NCI-H2081 (cell line): ENCODE measurements at places on chromosomes 3 and 15.

- DNase-seq: no peak
These were observed 183.8 kb downstream of the CADM2 start for GRCh38 chr3:85142626-85143025.

DNA sequence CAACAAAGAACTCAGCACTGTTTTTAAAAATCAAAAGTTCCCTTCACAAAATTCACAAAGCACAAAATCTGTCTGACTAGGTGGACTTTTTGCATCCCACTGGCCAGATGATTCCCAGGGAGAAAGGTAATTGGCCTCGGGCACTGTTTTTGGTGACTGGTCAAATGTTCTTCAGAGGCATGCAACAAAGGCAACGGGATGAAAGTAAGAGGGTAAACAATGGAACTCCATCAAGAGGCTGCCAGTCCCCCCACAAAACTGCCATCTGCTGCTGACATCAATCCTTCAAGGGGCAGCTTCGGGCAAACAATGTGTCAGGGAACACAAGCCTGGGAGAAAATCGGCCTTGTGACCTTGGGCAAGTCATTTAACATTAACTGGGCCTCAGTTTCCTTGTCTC is 3.3 kb downstream of the SRGAP3 start:
- no peak for DNase-seq

DNA sequence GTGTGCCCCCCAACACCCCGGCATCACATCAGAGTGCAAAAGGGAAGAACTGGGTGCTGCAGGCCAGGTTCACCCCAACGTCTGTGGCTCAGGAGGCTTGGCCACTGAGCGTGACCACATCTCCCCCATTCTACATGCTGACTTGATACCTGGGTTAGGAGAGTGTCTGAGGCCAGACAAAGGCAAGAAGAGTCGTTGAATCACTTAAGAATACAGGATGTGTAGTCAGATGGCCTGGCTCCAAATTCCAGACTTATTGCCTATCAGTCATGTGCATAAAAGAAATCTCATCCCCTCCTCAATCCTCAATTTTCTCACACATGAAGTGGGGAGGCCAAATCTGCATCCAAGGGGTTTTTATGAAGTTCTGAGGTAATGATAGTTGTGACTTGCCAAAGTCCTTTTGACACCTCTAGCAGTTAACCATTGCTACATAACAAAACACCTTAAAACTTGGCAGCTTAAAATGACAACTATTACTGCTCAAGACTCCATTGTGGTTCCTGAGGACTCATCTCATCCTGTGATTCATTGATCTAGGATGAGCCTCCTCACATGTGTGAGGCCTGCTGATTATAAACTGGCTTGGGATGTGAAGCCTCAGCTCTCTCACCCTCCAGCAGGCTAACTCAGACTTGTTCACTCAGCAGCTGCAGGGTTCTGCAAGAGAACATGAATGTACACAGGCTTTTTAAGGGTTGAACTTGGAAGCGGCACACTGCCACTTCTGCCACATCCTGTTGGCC is 138.8 kb upstream of the TLE3 start:
- DNase-seq: no peak

DNA sequence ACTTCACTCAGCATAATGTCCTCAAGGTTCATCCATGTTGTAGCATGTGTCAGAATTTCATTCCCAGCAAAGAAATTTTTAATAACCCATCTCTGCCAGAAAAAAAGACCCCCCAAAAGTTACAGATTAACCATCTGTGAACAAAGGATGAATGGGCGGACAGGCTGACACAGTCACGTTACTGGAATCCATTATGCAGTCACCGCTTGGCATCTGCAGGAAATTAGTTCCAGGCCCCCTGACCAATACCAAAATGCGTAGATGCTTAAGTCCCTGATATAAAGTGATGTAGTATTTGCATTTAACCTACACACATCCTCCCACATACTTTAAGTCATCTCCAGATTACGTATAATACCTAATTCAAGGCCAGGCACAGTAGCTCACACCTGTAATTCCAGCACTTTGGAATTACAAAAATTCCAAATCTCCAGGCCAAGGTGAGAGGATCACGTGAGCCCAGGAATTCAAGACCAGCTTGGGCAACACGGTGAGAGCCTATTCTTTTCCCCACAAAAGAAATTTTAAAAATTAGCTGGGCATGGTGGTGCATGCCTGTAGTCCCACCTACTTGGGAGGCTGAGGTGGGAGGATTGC is 1.5 kb upstream of the SLC12A8 start:
- DNase-seq: no peak
